ENCODE measurements at places on chromosomes 13 and 19.

DNA sequence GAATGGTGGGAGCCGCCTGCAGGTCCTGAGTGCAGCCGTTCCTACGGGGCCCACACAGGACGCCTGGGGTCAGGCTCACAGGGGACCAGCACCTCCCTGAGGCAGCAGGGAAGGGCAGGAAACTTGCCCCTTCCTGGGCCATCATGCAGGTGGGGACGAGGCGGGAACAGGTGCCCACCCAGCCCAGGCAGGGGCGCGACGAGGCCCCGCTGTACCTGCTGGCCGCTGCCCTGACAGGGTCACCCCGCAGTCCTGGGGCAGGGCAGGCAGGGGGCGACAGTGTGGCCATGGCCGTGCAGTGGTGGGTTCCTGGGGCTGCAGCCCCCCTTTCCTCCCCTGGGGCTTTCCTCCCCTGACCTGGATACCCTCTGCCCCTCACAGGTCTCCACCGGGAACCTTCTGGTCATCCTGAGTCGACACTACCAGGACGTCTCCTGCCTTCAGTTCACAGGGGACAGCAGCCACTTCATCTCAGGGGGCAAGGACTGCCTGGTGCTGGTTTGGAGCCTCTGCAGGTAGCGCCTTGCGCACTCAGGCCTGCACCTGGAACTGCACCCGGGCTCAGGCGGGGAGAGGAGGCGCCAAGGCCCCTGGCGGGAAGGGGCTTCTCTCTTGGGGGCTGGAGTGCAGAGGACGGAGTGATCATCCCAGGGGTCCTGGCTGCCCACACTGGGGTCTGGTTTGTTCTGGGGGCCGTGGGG, 5.4 kb downstream of the WDR18 start:
- DNase-seq = no peak

DNA sequence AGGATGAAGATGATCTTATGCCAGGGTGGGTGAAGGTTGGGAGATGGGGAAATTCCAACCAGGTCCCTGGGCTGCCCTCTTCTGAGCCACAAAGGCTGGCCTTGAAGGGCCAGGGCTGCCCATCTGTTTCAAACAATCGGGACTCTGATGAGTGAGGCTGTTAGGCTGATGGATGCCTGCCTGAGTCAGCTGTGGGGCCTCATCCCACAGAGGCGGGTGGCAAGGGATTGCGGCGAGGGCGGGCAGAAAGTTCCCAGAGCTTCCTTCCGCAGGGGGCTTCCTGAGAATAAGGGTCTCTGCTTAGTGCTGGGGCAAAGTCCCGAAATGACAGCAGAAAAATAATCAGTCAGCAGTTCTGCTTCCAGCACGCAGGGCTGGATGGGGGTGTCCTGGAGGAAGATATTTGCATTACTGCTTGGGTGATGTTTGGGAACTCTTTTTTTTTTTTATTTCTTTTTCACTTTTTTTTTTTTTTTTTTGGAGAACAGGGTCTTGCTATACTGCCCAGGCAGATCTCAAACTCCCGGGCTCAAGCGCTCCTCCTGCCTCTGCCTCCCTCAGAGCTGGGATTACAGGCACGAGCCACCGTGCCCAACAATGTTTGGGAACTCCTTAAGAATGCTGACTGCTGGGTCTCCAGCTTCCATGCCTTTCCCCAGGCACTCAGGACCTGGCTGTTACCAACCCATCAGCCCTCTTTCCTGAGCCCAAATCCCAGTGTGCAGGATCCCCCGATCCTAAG, 14.1 kb downstream of the SH3GL1 start:
- DNase-seq = no peak

DNA sequence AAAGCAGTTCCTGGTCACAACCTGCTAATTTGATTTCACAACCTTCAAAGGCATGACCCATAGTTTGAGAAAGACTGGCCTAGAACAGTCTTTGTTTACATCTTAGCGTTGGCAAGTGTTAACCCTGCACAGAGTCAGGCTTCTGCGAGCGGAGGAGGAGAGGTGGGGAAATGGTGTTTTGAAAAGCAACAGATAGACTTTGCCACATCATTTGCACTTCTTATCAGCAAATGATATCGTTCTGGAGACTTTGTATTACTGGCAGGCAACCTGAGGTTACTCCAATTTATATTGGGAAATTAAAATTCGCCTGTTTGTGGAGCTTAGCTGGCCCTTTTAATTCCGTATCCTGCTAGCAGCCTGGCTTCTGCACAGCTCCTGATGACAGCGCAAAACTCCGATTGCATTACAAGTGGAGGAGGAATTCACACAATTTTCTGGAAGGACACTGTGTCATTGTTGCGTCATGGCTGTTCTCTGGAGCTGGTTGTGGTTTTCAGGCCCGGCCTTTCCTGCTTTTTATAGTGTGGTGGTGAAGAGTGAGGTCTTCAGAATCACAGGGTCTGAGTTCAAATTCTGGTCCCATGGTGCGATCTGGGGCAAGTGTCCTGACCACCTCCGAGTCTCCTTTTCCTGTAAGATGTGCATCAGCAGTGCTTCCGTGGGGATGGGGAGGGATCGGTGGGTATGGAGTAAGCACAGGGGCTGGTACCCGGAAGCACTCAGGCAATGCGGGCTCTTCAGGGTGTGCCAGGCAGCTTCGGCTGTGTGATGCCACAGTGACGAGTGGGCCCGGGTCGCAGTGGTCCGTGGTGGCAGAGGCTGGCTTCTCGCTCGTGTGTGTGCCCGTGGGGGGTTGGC, 49.1 kb upstream of the EHD2 start:
- peak; percentile 89 for DNase-seq

- DNase-seq = peak; percentile 73
Measured at GRCh38 chr13:76293346-76293745, 592.9 kb downstream of the KCTD12 start.

DNA sequence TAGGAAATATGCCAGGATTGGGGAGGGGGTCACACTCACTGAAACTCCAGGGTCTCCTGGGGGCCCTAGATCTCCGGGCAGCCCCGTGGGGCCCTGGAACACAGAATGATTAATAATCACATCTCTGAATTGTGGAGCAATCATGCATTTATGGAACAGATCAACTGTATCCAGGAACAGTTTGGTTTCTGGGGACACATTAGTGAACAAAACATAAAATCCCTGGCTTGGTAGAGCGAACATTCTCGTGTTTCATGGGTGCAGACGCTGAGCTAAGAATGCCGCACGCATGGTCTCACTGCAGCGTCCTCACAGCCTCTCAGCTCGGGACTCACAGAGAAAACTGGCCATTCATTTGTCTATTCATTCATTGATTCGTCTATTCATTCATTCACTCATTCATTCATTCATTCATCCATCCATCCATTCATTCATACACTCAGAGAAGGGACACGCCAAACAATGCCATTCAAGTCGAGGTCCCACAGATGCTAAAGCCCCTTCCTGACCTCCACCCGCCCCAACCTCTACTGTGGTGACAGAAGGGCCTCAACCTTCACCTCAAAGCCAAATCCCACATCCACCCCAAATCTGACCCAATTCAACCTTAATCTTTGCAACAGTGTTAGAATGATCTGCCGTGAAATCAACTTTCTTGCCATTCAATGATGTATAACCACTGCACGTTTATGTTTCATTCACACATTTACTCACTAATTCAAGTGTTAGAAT, 35.0 kb upstream of the OLFM2 start:
- no peak for DNase-seq

- no peak for DNase-seq
Measured at GRCh38 chr13:21338639-21339278, 120.3 kb downstream of the ZDHHC20 start.

- no peak for DNase-seq
Measured at GRCh38 chr13:102609696-102610095, 12.9 kb downstream of the TPP2 start.

- no peak for DNase-seq
Measured at GRCh38 chr13:98157188-98157587, 14.3 kb downstream of the FARP1 start.

GRCh38 chr13:113518076-113518803, 27.7 kb upstream of the DCUN1D2 start:
- no peak for DNase-seq

GRCh38 chr19:48340995-48341394, 15.6 kb downstream of the EMP3 start:
- DNase-seq = no peak

GRCh38 chr13:50550151-50550550, 293.3 kb downstream of the DLEU7 start:
- no peak for DNase-seq

DNA sequence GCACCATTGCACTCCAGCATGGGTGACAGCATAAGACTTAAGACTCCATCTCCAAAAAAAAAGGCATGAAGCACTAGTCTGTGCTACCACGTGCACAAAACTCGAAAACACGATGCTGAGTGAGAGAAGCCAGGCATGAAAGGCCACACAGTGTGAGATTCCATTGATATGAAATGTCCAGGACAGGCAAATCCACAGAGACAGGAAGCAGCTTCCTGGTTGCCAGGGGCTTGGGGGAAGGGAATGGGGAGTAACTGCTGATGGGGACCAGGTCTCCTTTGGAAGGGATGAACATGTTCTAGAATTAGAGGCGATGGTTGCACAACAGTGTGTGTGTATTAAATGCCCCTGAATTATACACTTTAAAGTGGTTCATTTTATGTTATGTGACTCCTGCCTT, 15.9 kb upstream of the JUND start:
- no peak for DNase-seq

GRCh38 chr13:40961214-40961613, 57.9 kb downstream of the ELF1 start:
- no peak for DNase-seq
